ENCODE measurements at places on chromosomes 16 and 17.

DNA sequence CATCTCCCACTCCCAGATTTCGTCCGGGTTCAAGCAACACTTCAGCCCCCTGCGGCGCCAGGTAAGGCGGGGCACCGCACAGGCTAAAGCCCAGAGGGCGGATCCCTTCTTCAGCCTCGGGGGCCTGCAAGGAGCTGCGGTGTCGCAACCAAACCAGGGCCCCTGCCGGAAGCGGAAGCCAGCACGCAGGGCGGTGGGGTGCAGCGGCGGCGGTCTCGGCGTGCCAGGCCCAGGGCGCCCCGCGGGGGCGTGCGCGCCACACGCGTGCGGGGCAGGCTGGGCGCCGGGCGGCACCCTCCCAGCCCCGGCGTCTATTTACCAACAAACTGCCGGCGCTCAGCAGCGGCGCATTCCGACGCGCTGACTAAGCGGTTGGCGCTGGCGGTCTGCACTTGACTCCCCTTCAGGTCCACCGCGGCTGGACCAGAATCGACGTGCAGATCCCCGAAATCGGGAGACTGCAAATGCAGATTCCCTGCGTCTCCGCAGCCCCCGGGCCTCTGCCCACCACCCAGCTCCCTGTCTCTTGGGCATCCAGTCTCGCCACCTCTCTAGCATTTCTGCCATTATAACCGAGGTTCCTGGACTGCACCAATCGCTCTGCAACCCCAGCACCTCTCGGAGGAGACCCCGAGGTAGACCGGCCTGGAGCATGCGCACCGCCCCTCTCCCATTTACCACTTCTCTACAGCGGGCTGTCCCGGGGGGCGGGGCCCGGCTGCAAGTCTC is 421 bp upstream of the DLX4 start:
- DNase-seq, result peak; percentile 88

DNA sequence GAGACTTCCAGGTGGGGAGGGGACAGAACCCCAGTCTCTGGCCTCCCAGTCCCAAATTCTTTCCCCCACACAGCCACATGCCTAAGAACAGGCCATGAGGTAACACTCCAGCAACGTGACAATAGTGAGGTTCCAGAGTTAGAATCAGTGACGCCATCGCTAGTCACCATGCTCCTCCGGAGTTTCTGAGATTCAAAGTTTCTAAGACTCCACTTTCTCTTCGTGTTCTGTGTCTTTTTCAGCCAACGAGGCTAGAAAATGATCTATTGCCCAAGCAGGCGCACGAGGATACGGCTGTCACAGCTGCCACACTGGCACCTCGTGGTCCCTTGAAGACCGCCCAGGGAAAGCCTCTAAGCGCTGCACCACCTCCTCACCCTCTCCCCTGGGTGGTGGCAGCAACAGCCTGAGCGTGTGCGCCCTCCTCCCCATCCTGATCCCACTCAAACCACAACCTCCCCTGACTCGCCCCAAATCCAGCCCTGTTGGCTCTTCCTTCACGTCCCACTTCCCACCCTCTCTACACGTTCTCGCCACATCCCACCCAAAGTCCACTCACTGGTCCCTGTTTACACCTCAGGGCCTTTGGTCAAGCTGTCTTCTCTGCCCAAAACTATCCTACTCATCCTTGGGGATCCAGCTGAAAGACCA is 1.0 kb downstream of the MCRIP1 start:
- DNase-seq, result peak; percentile 52

- no peak for DNase-seq
Measured at GRCh38 chr17:69300222-69300621, 26.7 kb downstream of the ABCA5 start.

GRCh38 chr16:1991135-1991551 is 1.4 kb downstream of the SYNGR3 start:
- no peak for DNase-seq

- no peak for DNase-seq
Measured at GRCh38 chr16:52561910-52562741, 15.2 kb upstream of the TOX3 start.

DNA sequence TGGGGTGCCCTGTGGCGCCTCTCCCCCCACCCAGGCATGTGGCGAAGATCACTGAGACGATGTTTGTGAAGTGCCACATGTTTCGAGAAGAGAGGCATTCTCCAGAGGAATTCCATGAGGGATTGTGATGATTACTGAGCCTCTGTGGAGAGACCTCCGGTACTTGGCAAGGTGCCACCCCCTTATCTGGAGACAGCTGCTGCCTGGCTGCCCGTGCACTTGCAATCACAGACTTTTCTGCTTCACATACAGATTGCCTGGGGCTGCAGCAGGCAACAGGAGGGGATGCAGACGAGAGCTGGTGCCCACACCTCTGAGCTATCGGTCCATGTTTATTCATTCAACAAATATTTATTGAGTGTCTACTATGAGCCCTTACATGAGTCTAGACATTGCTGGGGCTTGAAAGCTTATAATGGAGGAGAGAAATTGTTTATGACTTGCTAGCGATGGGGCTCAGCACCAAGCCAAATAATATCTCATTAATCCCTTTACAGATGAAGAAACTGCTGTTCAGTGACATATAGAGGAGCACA is 317.2 kb upstream of the ZFHX3 start:
- DNase-seq, result no peak

DNA sequence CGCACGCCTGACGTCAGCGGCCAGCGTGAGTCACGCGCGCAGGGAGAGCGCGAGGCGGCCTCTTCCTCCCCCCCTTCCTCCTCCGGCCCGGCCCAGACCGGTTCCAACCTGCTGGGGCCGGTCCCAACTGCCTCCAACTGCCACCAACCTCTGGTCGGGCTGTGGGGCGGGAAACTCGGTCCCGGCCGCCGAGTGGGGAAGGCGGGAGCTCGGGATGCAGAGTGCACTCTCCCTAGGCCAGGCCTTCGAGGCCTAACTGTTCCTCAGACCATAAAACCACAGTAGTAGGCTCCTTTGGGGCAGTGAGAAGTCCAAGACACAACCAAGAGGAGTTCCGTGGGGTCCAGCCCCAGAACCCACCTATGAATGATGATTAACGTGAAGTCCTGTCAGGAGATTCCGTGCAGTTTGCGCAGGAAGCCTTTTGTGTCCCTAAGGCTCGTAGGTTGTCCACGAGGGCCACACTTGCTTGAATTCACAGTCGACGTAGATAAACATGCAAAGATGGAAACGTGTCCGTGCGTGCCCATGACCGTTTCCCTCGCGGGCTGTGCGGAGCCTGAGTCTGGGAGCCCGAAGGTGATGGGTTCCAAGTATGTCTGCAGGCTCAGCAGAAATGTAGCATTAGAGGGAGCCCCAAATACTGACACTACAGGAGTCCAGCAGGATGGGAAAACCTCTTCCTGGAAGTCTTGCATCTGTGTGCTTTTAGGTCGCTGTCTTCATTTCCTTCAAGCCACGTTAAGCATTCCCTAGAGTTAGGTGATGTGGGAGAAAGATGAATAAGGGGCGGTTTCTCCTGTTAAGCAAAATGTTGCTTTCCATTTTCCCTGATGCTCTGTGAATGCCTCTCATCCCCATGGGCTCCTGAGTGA is 647 bp downstream of the UNK start:
- peak; percentile 94 for DNase-seq

- no peak for DNase-seq
Measured at GRCh38 chr17:81109957-81110356, 55.4 kb upstream of the PVALEF start.

- peak; percentile 14 for DNase-seq
Measured at GRCh38 chr17:58184308-58184985, 8.1 kb upstream of the EPX start.

- peak; percentile 31 for DNase-seq
Measured at GRCh38 chr17:82399601-82400101, 18.5 kb upstream of the HEXD start.

- no peak for DNase-seq
Measured at GRCh38 chr17:50443505-50443974, 17.5 kb downstream of the ACSF2 start.

DNA sequence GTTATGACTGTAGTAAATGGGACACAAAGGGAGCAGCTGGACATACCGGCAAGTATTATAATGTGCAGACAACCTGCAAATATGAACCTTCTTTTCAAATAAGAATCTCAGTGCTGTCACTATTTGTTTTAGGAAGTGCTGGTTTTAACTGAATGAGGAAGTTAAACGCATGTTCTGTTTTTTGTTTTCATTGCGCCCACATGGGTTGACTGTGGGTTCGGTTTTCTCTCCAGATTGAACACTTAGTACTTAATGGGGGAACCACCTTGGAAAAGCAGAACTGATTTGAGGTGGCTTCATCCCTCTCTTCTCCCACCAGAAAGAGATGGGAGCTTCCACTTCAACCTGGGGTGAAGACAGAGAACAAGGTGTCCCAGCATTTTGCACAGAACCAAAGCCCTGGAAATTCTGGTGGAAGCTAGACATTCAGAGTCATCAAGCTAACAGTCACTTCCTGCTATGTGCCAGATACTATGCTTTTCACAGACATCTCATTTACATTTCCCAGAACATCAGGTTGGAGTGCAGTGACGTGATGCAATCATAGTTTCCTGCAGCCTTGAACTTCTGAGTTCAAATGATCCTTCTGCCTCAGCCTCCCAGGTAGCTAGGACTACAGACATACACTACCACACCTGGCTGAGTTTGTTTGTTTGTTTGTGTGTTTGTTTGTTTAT is 149.8 kb downstream of the CDH13 start:
- DNase-seq, result no peak

GRCh38 chr17:9725575-9725974 is 65.8 kb downstream of the DHRS7C start:
- DNase-seq, result no peak

DNA sequence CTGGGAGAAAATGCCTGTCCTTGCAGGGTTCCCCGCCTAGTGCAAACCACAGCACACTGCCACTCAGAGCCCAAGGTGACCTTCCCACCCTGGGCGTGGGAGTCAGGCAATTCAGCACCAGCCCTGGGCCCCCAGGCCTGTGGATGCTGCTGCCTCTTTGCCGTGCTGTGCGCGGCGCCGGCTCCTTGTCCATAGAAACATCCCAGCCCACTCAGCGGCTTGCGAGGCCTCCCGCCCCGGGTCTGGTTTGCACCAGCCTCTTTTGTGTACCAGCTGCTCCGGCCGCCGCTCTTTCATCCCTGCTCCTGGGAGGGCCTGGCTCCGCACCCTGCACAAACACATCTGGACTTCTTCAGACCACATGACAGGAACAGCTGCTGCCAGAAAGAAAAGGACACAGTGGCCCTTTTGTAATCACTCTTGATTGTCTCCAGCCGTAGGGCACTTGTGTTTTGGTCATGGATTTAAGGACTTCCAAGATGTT is 75.4 kb upstream of the SDK2 start:
- DNase-seq, result no peak

DNA sequence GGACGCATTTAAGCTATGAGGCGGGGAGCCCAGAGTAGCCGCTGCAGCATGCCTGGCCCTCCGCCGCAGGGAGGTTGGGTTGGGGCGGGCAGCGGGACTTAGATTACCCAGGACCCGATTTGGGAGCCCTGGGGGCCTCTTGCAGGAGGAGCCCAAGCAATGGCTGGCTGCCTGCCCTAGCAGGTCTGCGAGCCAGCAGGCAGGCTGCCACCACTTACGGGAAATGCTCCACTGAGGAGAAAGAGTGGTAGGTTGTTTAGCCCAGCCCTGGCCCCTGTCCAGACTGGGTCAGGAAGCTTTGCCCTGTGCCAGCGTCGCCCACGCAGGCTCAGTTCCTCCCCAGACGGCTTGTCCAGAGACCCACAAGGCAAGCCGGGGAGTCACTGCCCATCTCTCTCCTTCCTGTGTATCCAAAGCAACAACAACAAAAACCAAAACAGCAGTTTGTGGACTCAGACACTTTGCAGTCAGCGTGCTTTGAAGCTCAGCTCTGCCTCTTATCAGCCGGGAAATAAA is 10.3 kb upstream of the TVP23A start:
- DNase-seq, result peak; percentile 88
